NAMALWA (cell line): ENCODE measurements at places on chromosomes 5 and 9.

GRCh38 chr5:96901384-96901783 is 25.1 kb downstream of the ERAP2 start:
- no peak for DNase-seq

DNA sequence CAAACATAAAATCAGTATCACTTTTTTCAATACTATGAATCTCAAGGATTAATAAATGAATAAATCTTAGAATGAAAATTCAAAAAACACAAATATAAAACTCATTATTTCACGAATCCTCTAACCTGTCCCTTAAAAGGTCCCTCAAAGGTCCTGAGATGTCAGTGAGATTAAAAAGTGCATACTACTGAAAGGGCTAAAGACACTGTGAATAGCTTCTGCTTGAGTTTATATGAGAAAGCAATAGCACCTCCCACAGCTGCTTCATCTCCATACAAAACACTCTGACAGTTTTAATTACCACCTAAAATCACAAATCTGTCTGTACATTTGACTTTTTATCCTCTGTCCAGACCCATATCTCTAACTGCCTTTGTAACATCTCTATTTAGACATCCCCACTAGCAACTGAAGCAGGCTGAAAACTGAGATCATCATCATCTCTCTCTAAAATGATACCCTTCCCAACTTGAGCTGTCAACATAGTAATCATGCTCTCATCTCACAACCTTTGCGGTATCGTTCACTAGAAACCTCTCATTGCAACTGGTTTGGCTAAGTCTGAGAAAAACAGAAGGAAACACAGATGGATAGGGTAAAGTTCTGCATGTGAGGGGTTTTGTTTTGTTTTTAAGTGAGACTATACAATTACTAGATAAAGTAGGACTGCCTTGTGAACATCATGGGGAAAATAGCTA is 56.3 kb downstream of the TBCA start:
- peak; percentile 27 for DNase-seq

GRCh38 chr9:269081-269711 is 54.5 kb downstream of the DOCK8 start:
- DNase-seq = no peak

DNA sequence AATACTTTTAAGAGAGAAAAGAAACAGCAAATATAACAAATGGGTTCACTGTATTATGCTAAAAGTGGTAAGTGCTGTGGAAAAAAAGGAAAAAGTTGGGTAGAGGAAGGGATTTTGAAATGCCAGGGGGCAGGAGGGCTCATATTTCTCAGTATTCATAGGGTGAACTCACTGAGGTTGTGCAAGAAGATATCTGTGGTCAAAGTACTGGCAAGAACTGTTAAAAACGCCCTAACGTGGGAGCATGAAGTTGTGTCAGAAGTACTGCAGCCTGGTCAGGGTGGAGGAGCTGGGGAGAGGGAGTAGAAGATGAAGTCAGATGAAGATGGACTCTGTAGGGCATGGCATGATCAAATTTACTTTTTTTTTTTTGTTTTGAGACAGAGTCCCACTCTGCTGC is 31.2 kb upstream of the SLC28A3 start:
- no peak for DNase-seq

- no peak for DNase-seq
Observed at GRCh38 chr9:89165341-89165740, 13.3 kb downstream of the SHC3 start.

- DNase-seq = no peak
Observed at GRCh38 chr5:126166368-126166767, 256.8 kb upstream of the GRAMD2B start.

DNA sequence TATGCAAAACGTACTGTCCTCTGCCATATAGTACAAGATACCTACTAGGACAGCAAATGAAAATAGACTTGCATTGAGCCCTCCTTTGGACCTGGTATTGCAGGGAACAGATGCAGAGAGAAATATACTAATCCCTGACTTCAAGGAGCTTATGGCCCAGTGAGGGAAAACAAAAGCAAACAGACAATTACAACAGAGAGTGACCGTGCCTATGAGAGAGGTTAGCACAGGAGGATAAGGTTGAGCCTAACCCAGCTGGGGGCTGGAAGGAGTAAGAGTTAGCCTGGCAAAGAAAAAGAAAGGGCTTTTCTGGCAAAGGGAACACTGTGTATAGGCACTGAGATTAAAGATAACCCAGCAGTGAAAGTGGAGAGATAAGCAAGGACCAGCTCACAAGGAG is 5.5 kb downstream of the CDC26 start:
- DNase-seq = no peak

- DNase-seq = no peak
Observed at GRCh38 chr5:124697501-124697900, 48.9 kb downstream of the ZNF608 start.

- no peak for DNase-seq
Observed at GRCh38 chr5:124661317-124662141, 84.9 kb downstream of the ZNF608 start.

GRCh38 chr9:136623842-136624183 is 38.9 kb upstream of the EGFL7 start:
- no peak for DNase-seq

- no peak for DNase-seq
Observed at GRCh38 chr5:53084546-53085255, 24.9 kb downstream of the MOCS2 start.

- peak; percentile 13 for DNase-seq
Observed at GRCh38 chr9:20940447-20941173, 90.8 kb downstream of the HACD4 start.

DNA sequence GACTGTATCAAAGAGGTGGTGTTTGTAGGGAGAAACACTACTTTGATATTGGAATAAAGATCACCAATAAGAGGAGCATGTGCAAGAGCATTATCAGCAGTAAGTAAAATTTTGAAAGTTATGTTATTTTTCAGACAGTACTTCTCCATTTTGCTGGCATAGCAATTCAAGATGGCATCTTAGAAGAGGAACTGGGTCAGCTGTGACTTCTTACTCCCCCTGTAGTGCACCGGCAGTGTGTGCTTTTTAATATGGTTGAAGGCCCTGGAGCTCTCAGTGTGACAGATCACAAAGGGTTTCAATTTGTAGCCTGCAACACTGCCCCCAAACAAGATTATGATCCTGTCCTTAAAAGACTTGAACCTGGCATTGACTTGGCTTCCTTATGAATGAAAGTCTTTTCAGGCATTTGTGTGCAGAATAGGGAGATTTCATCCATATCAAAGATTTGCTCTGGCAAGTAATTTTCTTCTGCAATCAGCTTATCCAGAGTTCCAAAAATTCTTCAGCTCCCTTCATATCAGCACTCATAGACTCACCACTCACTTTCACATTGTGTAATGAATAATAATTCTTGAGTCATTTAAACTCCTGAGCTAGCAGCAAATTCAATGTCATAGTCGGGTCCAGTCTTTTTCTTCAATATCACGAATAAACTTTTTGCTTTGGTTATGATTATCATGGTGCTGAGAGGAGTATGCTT is 105.7 kb upstream of the MAMDC2 start:
- DNase-seq = no peak

DNA sequence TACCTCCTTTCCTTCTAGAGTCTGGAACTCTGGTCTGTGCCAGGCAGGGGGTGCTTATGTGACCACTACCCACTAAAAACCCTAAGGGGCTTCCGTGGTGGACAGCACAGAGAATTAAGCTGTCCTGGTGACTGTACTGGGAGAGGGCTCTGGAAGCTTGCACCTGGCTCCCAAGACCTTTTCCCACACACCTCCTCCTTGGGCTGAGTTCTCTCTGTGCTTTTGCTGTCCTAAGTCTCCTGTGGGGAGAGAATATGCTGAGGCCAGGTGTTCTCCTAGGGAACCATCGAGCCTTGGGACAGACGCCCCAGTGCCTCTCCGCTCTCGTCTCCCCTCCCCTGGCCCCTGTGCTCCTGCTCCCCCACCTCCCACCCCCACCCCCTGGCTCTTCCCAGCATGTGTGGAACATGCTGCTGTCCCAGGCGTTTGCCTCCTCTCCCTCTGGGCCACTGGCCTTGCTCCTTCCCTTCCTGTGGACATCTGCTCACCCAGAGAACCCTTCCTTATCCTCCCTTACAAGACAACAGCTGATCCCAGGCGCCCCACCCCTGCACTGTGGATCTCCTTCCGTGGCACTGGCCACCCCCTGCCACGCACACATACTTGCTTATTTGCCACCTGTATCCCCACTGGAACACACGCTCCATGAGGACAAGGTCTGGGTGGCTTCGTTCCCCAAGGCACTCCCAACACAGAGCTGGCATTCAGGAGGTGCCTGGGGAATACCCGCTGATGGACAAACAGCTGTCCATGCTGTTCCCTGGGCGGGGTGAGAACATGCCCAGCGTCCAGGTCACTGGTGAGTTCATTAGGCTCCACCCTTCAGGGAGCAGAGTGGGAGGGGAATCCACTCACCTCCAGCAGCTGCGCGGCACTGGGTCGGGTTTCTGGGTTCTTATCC is 83.0 kb downstream of the STK10 start:
- DNase-seq = no peak

GRCh38 chr9:136886610-136887597 is 588 bp downstream of the TRAF2 start:
- peak; percentile 51 for DNase-seq

GRCh38 chr9:99680191-99680590 is 141.5 kb upstream of the NR4A3 start:
- peak; percentile 9 for DNase-seq

DNA sequence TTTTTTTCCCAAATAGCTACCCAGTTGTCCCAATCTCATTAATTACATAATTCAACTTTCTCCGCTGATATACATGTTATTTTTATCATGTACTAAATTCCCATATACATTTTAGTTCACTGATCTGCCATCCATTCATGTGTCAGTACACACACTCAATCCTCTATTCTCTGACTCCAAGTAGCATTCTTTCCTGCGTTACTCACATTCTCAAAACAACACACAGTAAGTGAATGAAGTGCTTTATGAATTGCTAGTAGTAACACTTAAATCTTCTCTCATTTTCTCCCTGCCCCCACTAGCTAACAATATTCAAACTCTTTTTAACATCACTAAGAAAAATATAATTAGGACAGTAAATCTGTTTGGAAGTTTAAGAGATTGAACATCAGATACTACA is 8.9 kb downstream of the ZNF366 start:
- no peak for DNase-seq

GRCh38 chr5:93360436-93361088 is 220.5 kb downstream of the NR2F1-AS1 start:
- DNase-seq = no peak

- DNase-seq = no peak
Observed at GRCh38 chr9:124042201-124042721, 30.7 kb downstream of the LHX2 start.

GRCh38 chr9:72396247-72397091 is 31.5 kb upstream of the ZFAND5 start:
- no peak for DNase-seq

DNA sequence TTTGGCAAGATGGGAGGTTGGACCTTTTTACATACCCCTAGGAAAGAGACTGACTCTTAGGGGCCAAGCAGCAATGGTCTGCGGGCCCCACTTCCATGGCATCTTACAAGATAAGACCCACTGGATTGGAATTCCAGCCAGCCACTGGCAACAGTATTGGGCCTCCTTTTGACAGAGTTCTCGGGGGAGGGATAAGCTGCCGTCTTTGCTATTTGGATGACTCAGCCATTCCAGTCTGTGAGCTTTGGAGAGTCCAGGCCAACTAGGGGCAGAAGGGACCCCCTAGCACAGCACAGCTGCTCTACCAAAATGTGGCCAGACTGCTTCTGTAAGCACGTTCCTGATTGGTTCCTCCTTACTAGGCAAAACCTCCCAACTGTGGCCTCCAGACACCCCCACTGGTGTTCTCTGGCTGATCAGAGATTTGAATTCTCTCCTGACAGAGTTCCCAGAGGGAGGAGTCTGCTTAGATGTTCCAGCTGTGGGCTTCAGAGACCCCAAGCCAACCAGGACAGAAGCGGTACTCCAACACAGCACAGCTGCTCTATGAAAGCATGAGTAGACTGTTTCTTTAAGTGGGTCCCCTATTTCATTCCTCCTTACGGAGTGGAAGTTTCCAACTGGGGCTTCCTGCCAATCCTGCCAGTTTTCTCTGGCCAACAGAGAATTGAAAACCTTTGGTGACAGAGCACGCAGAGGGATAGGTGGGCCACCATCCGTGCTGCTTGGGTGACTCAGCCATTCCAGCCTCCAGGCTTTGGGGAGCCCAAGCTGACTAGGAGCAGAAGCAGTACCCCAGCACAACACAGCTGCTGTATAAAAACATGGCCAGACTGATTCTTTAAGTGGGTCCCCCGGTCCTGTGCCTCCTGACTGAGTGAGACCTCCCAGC is 672.1 kb upstream of the RIOK2 start:
- DNase-seq = no peak

DNA sequence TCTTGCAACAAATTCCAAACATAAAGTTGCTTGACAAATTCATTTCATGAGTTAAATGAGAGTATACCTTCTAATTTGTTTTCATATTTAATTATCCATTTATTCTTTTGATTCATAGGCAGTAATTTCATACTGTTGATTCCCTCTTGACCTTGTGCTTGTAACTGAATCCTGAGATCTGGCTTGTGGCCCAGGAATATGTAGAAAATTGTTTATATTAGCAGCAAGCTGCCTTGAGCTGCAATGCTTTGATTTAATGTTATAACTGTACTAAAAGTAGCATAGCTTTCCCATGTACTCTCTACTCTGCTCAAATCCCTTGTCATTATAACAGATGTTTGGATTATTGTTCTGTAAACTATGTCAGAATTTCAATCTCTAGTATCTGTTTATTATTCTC is 780.7 kb downstream of the NR2F1-AS1 start:
- no peak for DNase-seq

GRCh38 chr9:112719696-112720095 is 1.8 kb upstream of the INIP start:
- DNase-seq = no peak

DNA sequence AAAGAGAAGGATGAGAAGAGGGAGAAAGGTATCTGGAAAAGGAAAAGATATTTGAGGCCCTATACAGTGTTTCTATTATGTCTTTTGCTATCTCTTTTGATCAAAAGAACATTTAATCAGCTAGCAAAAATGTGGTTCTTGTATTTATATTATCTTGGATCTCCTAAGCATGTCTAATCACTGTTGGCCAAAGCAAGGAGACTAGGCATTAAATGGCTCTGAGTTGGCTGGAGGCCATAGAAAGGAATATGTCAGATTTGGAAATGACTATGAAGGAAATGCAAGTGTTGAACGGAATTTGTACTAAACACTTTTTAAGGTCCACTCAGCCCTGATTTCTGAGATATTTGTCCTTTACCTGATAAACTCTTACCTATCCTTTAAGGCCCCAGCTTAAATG is 22.4 kb upstream of the THG1L start:
- no peak for DNase-seq

DNA sequence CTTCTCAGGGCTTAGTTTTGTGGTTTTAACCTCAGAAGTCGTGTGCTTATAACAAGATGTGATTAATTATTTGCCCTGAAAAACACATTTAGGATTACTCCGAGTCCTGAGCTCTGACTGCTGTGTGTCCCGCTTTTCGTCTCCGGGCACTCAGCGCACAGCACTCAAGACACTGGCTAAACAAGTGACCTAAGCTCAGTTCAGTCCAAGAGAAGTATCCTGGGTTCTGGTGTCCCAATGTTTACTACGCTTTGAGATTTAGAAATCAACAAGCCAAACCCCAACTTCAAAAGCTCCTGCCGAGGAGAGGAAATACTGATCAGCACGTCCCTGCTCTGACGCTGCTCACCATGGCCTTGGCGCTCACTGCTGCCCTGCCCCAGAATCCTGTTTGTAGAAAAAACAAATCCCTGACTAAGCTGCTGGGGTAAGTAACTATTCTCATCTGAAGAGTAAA is 53.2 kb downstream of the IPPK start:
- DNase-seq = no peak
